Panc1 (cell line): ENCODE measurements at places on chromosomes 4 and X.

GRCh38 chr4:90080116-90080515 is 47.1 kb upstream of the CCSER1 start:
- DNase-seq = no peak

- DNase-seq = no peak
Observed at GRCh38 chrX:3160756-3161155, 119.5 kb downstream of the ARSF start.

DNA sequence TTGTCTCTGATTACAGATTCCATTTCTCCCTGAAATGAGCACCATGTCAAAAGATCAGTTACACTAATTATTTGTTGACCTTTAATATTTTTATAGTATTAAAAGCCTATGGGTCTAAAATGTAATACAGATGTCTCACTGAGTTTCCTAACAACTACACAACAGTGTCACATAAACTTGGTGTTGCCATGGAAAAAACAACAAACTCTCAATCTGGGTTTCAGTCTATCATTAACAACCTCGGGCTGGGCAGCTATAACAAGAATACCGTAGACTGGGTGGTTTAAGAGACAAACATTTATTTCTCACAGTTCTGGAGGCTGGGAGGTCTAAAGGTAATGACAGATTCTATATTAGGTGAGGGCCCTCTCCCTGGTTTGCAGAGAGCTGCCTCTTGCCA is 407.1 kb downstream of the HNRNPD start:
- DNase-seq = no peak

DNA sequence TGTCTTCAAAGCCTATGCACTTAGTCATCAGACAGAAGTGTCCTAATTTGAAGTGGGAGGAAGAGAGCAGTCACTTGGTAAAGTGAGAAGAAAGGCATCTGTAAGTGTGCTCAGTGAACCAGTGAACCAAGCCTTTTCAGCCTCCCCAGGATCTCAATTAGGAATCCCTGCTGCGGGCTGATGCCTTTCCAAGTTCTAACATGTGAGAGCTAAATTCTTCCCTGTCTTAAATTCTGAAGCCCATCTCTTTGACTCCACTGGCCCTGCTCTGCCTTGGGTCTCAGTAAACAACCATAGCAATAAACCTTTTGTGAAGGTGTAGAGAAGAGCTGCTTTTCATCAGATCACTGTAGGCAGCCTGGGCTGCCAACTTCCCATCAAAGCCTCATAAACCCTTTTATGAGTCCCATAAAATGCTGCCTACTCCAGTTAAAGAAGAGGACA is 701.2 kb upstream of the LCORL start:
- DNase-seq = no peak

DNA sequence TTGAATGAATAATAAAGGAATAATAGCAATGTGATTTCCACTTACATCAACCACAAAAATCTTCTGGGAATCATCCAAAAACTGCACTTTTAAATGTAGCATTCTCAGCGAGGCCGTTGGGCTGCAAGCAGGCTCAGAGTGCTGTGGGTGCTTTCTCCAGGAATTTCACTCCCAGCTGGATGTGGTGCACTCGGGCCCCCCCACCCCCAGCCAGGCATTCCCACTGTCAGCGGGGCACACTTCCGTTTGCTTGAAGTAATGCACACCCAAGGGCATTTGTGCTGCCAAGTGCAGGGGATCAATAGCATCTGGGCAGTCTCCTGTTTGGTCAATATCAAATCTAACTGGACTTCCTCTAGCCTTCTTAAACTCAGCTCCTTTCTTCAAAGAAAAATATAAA is at the start of gene FRMD7:
Gene FRMD7, minus strand, starts transcription at position 278 of the 400 bp plus-strand sequence. Its CDS starts 176 bp downstream, at position 102.
- DNase-seq = no peak

- DNase-seq = no peak
Observed at GRCh38 chr4:54942721-54943120, 182.7 kb downstream of the KDR start.

- no peak for DNase-seq
Observed at GRCh38 chrX:43949669-43950068, 23.5 kb downstream of the NDP start.

DNA sequence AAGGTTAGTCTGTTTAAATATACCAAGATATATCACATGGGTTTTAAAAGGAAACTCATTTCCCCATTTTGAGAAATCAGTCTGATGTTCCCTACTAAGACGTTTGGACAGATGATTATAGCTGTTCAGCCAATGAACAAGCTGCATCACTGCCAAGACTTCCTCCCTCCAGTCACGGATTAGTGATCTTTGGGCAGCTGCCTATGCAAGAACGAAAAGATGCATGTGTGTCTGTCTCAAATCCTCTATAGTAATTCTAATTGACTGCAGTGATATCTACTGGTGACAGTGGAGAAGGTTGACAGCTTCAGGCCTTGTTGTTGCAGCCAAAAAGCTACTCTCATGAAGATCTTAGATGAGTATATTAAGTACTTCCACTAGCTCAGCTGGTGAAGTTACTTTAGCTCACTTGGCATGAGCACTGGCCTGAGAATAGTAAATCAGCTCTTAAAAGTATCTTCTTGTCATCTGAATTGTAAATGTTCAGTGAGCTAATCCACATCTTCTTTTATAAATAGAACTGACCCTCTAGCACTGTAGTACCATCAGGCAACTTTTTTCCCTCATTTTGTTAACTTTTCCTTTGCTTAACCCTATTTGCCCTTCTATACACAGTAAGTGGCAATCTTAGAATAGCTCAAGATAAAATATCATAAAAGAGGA is 134.5 kb upstream of the PCDH10 start:
- DNase-seq = no peak

DNA sequence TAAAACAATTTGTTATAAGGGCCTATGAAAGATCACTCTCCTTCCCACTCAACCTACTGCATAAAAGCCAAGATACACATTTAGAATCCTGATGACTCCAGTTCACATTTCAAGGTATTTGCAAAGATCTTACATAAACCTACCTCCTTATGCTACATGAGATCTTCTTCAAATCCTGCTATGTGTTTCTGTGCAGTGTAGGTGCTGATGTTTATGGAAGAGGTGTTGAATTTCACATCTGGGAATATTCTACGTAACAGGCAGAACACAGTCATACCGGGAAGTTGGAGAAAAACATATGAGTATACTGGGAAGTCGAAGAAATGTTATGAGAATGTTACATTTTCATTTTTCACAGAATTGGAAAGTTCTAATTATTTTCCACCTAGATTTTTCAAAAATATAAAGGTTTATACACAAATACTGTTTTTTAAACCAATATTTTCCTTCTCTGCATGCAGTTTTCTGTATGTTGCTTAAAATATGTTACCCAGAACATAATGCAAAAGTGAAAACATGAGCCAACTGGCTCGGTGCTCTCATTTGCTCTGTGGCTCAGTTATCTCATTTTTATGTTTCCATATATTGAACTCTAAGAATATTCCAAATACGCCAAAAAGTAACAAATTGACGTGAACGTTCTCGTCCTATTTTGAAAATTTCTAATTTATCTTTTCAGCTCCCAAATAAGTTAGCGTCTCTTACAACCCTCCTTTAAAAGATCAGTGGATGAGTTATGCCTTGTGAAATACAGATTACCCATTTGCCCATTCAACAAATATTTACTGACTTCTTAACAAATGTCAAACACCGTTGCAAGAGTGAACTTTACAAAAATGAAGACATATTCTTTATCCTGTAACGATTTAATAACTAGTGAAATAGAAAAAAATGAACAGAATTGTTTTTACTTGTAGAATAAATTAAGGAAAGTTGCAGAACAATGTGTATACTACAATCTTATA is 899.3 kb downstream of the STIM2 start:
- DNase-seq = no peak

GRCh38 chr4:15963576-15963975 is 601 bp upstream of the FGFBP2 start:
- no peak for DNase-seq

- no peak for DNase-seq
Observed at GRCh38 chr4:148845609-148846008, 403.4 kb upstream of the NR3C2 start.

GRCh38 chrX:15816886-15817285 is 26.6 kb downstream of the ZRSR2 start:
- DNase-seq = no peak

GRCh38 chr4:72207196-72207595 is 175.4 kb downstream of the NPFFR2 start:
- DNase-seq = no peak

GRCh38 chr4:6676722-6677558 is 16.7 kb upstream of the S100P start:
- no peak for DNase-seq

DNA sequence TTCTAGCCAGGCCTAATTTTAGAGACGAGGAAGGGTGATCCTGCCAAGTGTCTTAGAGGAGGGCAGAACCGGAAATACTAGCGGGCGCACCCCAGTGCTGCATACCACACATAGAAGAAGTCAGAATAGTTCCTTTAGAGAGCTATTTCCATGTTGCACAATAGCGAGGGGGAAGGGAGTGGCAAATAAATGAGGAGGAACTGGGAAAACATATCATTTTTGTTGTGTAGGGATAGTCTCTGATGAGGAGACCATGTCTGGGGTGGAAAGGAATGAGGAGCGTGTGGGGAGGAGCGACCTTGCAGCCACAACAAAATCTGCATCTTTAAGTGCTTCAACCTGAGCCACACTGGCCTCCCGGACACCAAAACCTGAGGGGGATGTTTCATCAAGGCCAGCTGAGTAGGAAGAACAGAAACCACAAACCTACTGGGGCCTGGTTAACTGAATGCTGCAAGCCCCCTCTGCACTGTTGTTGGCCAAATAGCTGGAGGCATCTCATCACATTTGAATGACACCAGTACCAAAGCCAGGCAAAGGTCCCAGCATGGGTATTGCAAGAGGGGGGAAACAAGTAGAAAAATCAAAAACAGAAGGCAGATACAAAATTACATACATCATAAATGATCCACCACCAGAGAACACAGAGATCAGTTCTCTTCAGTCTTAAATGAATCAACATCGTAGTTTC is 26.7 kb upstream of the C1QTNF7 start:
- no peak for DNase-seq

- DNase-seq = no peak
Observed at GRCh38 chrX:19581786-19582185, 66.5 kb upstream of the MAP3K15 start.

DNA sequence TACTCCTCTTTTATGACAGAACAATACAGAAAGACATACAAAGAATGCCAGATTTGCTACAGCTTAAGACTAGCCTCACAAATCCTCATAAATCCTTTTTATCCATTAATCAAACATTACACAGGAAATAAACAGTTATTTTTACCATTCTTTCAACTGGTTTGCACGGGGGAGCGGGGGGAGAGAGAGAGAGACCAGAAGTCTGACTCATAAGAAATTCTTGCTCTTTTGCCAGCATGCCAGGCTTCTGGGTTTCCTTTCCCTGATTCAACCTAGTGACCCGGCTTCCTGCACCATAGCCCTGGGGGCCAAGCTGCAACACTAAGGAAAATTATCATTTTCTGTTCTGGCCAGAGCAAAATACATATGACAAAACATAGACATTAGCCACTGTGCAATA is 6.8 kb upstream of the RRAGB start:
- DNase-seq = no peak

- DNase-seq = no peak
Observed at GRCh38 chr4:76622126-76622525, 187.1 kb downstream of the SHROOM3 start.

- no peak for DNase-seq
Observed at GRCh38 chrX:145190801-145191389, 56.4 kb upstream of the SPANXN1 start.

DNA sequence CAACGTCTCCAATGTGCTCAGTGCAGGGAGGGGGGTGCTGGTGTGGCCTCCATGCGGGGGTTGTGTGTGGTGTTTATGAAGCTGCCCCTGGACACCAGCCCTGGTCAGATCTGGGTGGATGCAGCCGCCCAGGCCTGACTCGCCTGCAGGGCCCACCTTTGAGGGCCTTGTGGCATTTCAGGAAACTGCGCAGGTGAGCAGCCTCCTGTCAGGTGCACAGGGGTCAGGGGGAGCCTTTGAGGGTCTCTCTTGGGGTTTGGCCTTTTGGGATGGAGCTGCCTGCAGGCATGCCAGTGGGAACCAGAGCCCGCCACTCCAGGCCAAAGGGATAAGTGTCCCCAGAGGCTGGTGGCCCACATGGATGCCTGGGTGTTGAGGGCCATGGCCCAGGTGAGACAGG is 45.4 kb downstream of the ADRA2C start:
- DNase-seq = no peak

- no peak for DNase-seq
Observed at GRCh38 chr4:147899512-147899911, 167.6 kb downstream of the ARHGAP10 start.

DNA sequence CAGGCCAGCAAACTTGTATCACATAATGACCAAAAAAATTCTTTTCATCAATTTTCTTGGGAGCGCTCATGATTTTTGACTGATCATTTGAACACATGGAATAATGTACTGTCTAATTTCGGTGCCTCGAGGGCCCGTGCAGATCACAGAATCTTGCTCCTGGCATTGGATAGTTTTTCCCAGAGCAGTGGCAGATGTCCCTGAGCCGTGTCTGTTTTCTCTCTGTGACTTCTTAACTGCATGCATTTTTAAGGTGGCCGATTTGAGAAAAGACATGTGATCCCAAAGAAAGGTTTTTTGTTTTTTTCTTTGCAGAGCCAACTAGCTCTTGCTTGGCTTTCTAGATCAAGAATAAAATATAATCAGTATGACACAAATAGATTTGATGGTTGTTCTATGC is 19.7 kb downstream of the GPRIN3 start:
- DNase-seq = no peak

- DNase-seq = no peak
Observed at GRCh38 chr4:14247767-14248166, 620.2 kb upstream of the BOD1L1 start.

GRCh38 chr4:73762409-73762808 is 22.0 kb downstream of the CXCL8 start:
- no peak for DNase-seq

- no peak for DNase-seq
Observed at GRCh38 chr4:146247356-146247755, 33.0 kb downstream of the REELD1 start.

- no peak for DNase-seq
Observed at GRCh38 chrX:51440365-51440764, 56.0 kb downstream of the NUDT11 start.

- DNase-seq = no peak
Observed at GRCh38 chrX:79415056-79415455, 47.9 kb upstream of the ITM2A start.
